Cardiac ventricle fibroblast (primary cell): ENCODE measurements at places on chromosomes 3 and 15. TPM values are rescaled to one million over a fixed set of nuclear protein-coding genes. Genes with fewer than 3 reads are reported as not detected.

The HCN4 gene
- total RNA-seq, result not detected in 2 replicates

The PRSS50 gene
- total RNA-seq, result not detected in 2 replicates

The NR1D2 gene
- 11.9 and 13.6 TPM in 2 replicates for total RNA-seq

The CFAP100 gene
- total RNA-seq, result not detected in 2 replicates

The SERPINI2 gene
- total RNA-seq, result not detected in 2 replicates

The TGM5 gene
- total RNA-seq, result not detected in 2 replicates

The FOXB1 gene
- total RNA-seq, result not detected in 2 replicates

The NAALADL2 gene
- total RNA-seq, result 6.6 and 7.3 TPM in 2 replicates

The MAGI1 gene
- 6.3 and 7.1 TPM in 2 replicates for total RNA-seq

The PTX3 gene
- 457 and 493 TPM in 2 replicates for total RNA-seq

The CCNB2 gene
- total RNA-seq, result 2.9 and 6.1 TPM in 2 replicates

The ZNF501 gene
- 3.8 and 4.6 TPM in 2 replicates for total RNA-seq

The BSN gene
- total RNA-seq, result 0.10 and 0.37 TPM in 2 replicates

The WNT7A gene
- total RNA-seq, result not detected in 2 replicates

The CEP63 gene
- 11.4 and 51.7 TPM in 2 replicates for total RNA-seq

The PLCL2 gene
- total RNA-seq, result 8.8 and 9.7 TPM in 2 replicates

The IMPG2 gene
- total RNA-seq, result 0.20 and 0.37 TPM in 2 replicates

The KPNA4 gene
- 16.2 and 17.6 TPM in 2 replicates for total RNA-seq

The C3orf85 gene
- not detected in 2 replicates for total RNA-seq

The HRG gene
- not detected in 2 replicates for total RNA-seq

The ALPK3 gene
- total RNA-seq, result 0.39 and 0.81 TPM in 2 replicates

The RAF1 gene
- 42.9 and 46.7 TPM in 2 replicates for total RNA-seq

The LRRC2 gene
- 0.10 and 0.37 TPM in 2 replicates for total RNA-seq

The SNURF gene
- 2.0 and 4.6 TPM in 2 replicates for total RNA-seq

The GPR176 gene
- 38.0 and 40.3 TPM in 2 replicates for total RNA-seq

The MITF gene
- total RNA-seq, result 3.0 and 6.0 TPM in 2 replicates

The GOLGA6L9 gene
- total RNA-seq, result 0.06 and 0.54 TPM in 2 replicates

The ARL6 gene
- 4.3 and 10.2 TPM in 2 replicates for total RNA-seq

The LCTL gene
- 1.6 TPM in 1 of 2 replicates, not detected in the other for total RNA-seq

The NANOGP8 gene
- total RNA-seq, result not detected in 2 replicates

The SLC12A1 gene
- not detected in 2 replicates for total RNA-seq

The FAM3D gene
- not detected in 2 replicates for total RNA-seq

The GTF2A2 gene
- 36.4 and 37.6 TPM in 2 replicates for total RNA-seq

The MYL3 gene
- total RNA-seq, result 1.7 and 2.9 TPM in 2 replicates

The IFT122 gene
- 18.0 and 20.9 TPM in 2 replicates for total RNA-seq
